ENCODE measurements at places on chromosomes 3 and 15.

DNA sequence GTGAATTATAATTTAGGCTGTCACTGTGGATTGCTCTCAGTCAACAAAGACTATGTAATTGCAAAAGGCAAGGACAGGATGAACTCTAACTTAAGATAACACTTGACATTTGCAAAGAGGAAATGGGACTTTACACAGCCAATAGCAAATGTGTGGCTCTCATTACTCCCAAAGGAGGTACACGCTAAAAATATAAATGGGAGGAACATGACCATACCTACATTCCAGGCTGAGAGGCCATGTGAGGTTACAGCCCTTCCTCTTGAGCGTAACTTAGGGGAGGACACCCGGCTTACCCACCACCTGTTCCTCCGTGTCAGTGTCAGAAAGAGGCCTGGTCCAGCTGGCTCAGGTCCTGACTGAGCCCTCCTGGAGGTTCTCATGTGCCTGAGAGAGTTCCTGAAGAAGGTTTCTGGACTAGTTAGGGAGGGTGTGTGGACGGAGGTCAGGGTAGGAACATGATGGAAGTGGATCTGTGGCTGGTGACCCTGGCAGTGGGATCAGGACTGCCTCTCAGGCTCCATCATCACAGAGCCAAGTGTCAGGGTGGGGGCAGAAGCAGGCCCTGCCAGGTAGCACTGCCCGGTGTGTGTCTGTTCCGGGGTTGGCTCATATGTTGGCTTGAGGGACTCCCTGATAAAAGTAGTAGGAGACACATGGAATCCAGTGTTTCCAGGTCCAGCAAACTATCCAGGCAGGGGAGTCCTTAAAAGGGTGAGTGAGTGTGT lies 7.9 kb downstream of the POPDC2 start:
- DNase-seq: no peak

DNA sequence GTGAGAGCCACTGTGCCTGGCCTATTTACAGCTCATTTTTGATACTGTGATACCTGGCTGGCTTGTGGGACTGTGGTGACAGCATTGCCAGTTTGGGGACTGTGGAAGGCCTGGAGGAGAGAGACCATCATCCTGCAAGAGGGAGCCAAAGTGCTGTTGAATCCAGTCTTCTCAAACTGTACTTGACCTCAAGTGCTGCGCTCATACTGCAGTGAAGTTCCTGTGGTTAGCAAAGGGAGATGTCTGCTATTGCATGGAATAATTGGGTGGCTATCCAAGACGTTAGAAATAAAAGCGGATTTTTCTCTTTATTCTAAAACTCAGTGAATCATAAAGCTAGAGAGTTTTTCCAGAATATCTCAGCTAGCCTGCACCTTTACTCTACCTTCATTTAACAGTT lies 83.4 kb downstream of the CCK start:
- DNase-seq: no peak

GRCh38 chr3:76293856-76294255 lies 508.5 kb upstream of the ZNF717 start:
- DNase-seq: no peak

GRCh38 chr15:90219421-90220141 lies 14.2 kb downstream of the CIB1 start:
- no peak for DNase-seq

GRCh38 chr15:45138814-45139765 lies 9.3 kb downstream of the DUOX1 start:
- no peak for DNase-seq

GRCh38 chr15:93649691-93650235 lies 560.8 kb upstream of the RGMA start:
- DNase-seq: no peak

GRCh38 chr3:175257123-175257522 lies 398.0 kb downstream of the NAALADL2 start:
- DNase-seq: no peak

DNA sequence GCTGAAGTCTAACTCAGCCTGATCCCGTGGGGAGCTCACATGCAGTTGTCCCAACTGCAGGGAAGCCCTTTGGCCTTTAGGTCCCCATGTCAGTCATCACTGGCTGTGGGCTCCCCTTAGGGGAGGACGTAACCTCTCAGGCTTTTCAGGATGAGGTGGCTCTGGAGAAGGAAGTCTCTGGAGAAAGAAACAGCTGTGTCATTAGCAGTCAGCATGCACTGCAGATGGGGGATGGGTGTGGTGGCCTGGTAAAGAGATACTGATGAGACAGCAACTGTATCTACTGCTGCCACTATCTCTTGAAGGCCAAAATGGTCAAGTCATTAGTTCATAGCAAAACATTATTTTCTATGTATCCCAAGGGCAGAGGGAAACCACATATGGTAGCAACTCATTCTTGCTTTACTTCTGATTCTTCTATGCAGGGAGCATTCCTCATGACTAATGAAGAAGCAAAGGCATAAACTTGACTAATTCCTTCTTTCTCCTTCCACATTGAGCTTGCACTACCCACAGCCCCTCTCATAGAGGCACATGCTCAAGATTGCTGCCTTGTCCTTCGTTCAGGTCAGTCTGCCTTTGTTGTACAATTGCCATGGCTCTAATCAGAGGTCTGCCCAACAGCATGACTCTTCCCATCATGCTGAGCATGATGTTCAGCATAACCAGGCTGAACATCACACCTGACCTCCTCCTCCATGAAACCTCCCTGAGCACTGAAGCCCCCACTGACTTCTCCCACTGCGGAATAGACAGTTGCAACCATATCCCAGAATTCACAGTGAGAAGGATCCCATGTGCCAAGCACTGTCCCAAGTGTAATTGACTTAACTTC lies 47.8 kb upstream of the TMEM158 start:
- DNase-seq: no peak

DNA sequence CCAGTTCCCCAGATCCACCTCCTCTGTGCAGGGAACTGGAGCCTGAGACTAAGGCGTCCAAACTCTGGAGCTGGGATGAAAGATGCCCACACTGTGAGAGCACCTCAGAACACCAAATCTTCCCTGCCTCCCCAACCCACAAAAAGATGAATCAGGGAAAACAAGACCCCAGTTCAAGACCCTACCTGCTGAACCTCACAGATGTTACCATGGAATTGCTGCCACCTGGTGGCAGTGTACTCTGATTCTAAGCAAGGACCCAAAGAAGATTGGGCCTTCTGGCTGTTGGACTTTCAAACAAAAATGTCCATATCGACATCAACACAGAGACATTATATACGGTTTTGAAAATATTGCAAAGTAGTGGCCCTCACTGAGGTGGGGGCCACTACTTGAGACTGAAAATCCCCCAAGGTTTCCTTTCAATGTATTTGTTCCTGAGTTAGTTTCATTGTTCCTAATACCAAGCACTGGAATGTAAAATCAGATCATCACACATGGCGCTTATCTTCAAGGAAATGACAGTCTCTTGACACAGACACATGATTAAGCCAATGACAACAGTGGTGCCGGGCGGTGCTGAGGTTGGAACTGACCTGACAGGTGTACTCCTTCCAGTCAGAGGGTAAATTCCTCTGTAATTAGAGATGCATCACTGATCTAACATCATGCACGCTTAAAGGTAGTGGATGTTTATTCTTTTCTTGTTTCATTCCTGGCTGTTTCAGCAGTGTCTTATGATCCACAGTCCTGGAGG lies 67.6 kb downstream of the SLC6A11 start:
- DNase-seq: no peak

- peak; percentile 73 for DNase-seq
Observed at GRCh38 chr3:61053781-61054496, 197.3 kb downstream of the FHIT start.

- DNase-seq: no peak
Observed at GRCh38 chr3:42476225-42477125, 26.0 kb upstream of the VIPR1 start.

- DNase-seq: peak; percentile 48
Observed at GRCh38 chr3:161700998-161701397, 204.4 kb downstream of the OTOL1 start.

- no peak for DNase-seq
Observed at GRCh38 chr15:41629883-41630282, 30.3 kb upstream of the MGA start.

DNA sequence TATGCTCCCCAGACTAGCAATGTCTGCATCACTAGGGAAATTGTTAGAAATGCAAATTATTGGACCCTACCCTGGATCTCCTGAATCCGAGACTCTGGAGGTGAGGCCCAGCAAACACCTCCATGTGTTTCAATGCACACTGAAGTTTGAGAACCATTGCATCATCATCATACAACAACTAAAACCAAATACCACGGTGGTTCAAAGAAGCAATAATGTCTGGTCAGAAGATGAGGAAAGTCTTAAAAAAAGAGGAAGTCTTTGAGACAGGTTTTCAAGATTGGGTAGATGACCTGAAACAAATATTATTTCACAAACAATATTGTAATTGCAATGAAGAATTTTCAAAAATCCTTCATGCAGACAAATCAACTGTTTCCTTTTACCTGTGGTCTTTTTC lies 60.3 kb upstream of the TRA2B start:
- no peak for DNase-seq

DNA sequence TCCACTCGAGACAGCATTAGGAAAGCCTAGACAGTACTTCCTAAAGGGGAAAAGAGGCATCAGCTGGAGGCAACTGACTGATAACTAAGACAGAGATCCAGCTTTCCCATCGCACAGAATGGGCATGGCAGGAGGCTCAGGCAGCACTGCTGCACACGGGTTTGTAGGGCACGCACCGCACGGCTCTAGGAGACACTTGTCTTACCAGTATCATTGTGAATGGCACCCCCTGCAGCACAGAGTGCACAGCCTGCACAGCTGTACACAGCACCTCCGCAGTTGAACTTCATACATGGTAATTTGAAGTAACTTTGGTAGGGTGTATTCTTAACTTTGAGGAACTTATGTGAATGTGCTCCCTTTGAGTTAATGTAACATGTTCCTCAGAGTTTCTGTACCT lies 281.6 kb downstream of the PLCL2 start:
- DNase-seq: no peak

DNA sequence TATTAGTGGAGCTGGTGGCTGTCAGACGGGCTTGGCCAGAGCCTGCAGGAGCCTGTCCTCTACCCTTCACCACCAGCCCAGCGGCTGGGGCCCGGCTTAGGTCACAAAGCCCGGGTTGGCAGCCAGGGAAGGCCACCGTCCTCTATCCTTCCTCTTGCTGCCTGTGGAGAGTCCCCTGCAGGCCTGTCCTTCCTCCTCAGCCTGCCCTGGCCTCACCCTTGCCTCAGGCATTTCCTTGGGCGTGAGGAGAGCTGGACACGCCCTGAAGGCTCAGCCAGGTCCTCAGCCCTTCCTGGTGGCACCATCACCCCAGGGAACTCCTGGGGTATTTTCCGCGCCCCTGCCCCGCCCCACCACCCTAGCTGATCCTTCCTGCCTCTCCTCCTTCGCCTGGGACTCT lies 7.7 kb downstream of the CHAC1 start:
- DNase-seq: no peak

DNA sequence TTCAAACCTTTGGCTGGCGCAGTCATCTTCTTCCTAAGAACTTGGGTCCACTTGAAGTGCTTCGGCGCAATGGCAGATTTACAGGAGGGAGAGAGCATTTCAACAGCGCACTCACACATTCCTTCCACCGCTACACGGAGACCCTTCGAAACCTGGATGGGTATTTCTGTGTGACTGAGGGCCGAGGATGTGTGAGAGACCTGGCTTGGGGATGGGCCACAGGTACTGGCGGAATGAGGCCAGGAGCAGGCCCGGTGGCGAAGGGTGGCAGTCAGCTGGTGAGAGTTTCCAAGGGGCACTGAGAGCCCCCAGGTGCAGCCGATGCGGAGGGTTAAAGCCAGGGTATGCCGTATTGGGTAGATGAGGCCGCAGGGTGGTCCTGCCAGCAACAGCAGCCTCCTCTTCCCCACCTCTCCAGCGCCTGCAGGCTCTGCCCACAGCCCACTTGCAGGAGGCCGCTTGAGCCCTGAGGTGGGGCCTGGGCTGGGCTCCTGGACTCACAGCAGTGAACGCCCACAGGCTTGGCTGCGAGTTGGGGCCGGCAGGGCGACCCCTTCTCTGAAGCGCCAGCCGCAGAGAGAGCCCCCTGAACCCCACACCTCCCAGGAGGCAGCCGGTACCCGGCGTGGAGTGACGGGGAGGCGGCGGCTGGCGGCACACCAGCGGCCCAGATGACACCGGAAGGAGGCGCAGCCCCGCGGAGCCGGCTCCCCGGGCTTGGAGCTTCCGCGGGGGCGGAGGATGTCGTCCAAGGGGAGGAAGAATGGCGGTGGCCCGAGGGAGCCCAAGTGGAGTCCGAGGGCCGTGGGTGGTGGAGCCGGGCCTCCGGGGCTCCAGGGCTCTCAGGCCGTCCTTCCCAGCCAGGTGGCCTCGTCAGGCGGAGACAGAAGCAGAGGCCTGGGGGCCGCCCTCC lies 166.5 kb downstream of the NSMCE3 start:
- DNase-seq: no peak

DNA sequence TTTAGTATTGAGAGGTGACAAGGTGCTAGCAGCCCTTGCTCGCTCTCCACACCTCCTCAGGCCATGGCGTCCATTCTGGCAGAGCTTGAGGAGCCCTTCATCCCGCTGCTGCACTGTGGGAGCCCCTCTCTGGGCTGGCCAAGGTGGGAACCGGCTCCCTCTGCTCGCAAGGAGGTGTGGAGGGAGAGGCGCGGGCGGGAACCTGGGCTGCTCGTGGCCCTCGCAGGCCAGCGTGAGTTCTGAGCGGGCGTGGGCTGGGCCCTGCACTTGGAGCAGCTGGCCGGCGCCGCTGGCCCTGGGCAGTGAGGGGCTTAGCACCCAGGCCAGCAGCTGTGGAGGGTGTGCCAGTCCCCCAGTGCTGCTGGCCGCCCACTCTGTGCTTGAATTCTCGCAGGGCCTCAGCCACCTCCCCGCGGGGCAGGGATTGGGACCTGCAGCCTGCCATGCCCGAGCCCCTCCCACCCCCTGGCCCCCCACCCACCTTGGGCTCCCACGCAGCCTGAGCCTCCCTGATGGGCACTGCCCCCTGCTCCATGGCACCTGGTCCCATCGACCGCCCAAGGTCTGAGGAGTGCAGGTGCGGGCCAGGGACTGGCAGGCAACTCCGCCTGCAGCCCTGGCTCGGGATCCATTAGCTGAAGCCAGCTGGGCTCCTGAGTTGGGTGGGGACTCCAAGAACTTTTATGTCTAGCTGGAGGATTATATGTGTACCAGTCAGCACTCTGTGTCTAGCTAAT lies 785.2 kb downstream of the DIPK2A start:
- no peak for DNase-seq

- peak; percentile 35 for DNase-seq
Observed at GRCh38 chr3:177056927-177057326, 140.4 kb downstream of the TBL1XR1 start.

DNA sequence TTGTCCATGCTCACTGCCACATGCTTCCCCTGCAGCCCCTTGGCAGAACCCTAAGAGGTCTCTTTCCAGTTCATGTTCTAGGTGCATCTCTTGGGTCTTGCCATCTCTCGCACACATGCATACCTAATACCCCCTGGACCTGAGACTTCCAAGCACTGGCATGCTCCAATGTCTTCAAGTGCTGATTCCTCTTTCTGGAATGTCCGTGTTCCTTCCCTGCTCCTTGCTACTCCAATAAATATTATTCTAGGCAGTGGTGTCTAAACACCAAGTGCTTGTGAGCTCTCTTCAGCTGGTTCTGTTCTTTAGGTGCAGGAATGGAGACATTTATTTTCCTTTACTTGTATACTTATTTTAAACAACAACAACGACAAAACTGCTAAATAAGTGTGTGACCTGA lies 370.1 kb downstream of the LPP start:
- DNase-seq: no peak

- DNase-seq: no peak
Observed at GRCh38 chr3:73026111-73026759, 29.6 kb downstream of the PPP4R2 start.

- DNase-seq: peak; percentile 78
Observed at GRCh38 chr3:159586571-159587202, 401.9 kb upstream of the IL12A start.

Measured in NCI-H1105 treated with DMSO at 0.1 percent for 48 hours (cell line).